Activated CD4-positive, alpha-beta T cell treated with anti-CD3 and anti-CD28 coated beads, Interleukin-2, amount 10 ng/mL, durations not matched to agents 7 days and 5 days (primary cell): ENCODE measurements at places on chromosomes 5 and 9.

GRCh38 chr9:129462360-129462759, 158.5 kb downstream of the C9orf50 start:
- no peak for DNase-seq

GRCh38 chr5:93741136-93741811, at the start of gene POU5F2:
Gene POU5F2, minus strand, starts transcription at chr5:93741600. Its CDS starts 37 bp downstream, at chr5:93741563.
- DNase-seq: no peak

DNA sequence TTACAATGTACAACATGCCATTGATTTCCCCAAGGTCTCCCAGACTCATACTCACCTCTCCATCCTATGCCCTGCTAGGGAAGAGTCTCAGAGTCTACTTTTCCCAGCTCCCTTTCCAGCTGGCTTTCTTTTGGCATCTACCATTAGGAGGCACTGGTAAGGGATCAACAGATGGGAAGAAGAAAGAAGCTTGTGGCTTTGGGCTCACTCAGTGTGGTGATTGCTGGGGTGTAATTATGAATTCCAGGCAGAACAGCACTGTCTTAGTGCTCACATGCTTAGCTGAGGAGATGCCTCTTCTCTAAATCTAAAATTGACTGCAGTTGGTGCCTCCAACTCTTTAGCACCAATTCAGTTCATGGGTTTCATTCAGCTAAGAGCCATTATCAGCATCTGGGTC, 330.0 kb downstream of the PSAT1 start:
- no peak for DNase-seq

DNA sequence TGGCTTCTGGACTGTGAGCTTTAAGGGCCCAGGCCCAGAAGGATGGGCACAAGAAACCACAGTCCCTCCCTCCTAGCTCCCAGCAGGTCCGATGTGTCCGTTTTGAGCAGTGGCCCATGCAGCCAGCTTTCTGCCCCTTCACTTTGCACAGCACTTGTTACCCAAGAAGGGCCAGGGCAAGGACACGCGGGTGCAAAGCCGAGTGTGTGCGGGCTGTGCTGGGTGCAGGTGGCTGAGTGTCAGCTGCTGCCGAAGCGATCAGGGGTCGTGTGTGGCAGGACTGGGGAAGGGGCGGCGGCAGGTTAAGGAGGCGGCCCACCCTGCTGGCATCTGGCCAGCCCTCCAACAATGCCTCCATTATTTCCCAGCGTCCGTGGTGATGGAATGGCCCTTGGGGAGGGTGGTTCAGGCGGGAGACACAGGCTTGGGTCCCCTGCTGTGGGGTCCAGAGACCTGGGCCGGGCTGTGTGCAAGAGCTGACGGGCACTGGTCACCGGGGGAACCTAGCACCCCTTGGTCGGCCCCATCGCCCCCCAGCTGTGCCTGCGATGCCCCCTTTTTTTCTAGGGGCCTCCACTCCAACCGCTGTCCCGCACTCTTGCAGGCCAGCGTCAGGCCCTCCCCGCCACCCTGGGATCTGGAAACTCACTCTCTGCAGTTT, 653 bp downstream of the LHX3 start:
- no peak for DNase-seq

DNA sequence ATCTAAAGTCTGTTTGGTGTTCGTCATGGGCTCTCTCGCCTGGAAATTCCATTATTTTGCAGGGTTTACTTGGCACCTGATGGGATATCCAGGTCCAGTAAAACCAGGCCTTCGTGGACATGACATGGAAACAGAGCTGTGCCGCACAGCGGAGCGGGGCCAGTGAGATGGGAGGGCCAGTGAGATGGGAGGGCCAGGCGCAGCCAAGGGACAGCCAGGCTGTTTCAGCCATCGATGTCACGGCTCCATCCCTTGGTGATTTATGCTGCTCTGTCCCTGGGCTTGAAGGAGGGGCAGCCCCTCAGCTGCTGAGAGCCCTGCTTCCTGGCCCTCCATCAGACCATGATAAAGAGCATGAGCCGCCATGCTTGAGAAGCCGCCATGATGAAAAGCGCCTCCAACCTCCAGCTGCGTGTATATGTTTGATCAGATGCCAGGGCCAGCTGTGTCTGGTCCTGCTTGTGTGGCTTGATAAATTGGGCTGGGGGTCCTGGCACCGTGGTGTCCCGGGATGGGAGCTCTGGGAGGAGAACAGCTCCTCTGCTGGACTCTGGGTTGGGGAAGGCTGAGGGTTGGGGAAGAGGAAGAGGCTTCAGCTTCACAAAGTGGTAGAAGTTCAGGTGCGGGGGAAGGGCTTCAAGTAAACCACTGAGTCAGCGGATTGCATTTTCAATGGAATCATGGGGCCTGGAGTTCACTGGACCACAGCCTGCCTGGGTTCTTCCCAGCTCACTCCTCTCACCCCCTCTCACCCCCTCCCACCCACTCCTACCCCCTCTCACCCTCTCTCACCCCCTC, 6.1 kb upstream of the COL5A1 start:
- no peak for DNase-seq

DNA sequence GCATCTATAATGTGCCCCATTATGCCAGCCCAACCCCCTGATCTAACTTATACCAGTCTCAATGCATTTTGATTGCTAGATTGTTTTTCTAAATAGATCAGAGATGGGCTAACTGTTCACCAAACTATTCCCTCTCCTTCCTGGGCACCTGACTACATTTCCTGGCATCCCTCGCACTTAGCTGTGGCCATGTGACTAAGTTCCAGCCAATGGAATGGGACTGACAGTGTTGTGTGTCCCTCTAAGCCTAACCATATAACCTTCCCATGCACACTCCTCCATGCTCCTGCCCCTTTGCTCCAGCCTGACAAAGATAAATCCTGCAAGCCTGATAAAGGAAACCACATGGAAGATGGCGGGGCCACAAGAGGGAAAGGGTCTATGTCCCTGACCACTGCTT, 12.3 kb upstream of the IFNK start:
- DNase-seq: no peak

GRCh38 chr5:179841621-179842020, 17.0 kb downstream of the MRNIP start:
- no peak for DNase-seq

GRCh38 chr9:6562201-6562600, 83.3 kb downstream of the GLDC start:
- no peak for DNase-seq

GRCh38 chr5:36885149-36885548, 8.6 kb downstream of the NIPBL start:
- DNase-seq: no peak

DNA sequence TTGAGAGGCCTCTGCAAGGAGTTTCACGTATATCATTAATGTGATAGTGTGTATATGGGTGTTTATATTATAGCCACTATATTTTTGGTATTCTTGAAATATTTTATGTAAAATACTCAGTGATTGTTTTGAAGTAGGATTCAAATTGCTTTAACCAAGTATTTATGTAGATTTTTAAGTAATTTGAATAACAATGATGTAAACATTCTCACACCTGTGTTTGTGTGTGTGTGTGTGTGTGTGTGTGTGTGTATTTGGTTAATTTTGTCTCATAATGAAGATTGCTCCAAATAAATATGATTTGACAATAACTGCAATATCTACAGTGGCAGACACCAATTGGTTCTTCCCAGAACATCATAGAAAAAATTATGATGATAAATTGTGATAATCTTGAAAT, 293.4 kb downstream of the CD180 start:
- DNase-seq: no peak

GRCh38 chr5:53424686-53425615, 55.5 kb upstream of the FST start:
- no peak for DNase-seq

GRCh38 chr5:163619951-163620350, 114.5 kb downstream of the MAT2B start:
- no peak for DNase-seq

DNA sequence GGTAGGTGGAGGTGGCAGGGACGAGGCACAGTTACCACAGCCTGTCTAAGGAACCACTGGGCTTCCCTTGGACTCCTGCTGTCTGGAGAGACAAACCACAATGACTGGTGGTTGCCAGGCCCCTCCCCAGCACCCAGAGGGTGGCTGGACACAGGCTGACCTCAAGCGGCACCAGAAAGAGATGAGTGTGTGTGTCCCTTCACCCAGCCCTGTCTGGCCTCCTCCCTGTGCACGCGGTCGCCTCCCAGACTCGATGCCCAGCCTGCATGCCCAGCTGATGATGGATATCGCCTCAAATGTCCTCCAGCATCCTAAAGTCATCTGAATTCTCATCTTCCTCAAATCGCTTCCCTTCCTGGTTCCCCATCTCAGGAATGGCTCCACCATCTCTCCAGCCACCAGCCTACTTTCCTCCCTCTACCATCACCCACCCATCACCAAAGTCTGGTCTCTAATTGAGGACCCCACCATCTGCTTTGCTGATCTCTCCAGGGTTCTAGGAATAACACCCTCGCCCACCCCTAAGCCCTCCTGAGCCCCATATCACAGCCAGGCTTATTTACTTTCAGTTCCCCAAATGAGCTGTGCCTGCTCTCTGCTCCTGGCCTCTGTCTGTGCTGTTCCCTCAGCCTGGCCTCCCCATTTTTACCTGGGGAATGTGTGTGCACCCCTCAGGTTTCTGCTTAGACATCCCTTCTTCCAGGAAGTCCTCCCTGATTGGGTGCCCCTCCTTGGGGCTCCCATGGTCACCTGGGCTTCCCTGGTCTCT, 52.5 kb upstream of the GGTA1 start:
- no peak for DNase-seq

GRCh38 chr5:32443145-32443540, 1.4 kb downstream of the ZFR start:
- no peak for DNase-seq

DNA sequence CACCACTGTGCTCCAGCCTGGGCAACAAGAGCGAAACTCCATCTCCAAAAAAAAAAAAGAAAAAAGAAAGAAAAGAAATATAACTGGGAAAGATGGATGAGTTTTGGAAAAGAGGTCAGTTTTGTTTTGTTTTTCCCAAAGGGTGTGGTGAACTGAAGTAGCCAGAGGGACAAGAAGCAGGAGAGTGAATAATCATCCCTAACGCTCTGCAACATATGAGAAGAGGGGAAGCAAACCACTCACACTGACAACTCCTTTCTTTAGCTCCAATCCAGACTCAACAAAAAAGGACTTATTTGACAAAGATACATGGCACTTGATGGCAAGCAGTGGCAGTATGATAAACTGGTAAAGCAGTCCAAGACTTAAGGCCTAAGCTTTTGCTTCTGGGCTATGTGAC, 176.1 kb upstream of the HMHB1 start:
- DNase-seq: no peak

- DNase-seq: no peak
These were observed 8.8 kb upstream of the NEK6 start for GRCh38 chr9:124248960-124249359.
